Activated CD4-positive, alpha-beta T cell treated with anti-CD3 and anti-CD28 coated beads, Interleukin-2, amount 50 U/mL, for 48 hours (primary cell): ENCODE measurements at places on chromosomes 11 and 22.
A peak's percentile ranks its signal among the peaks of the same experiment; 100 is the strongest.

DNA sequence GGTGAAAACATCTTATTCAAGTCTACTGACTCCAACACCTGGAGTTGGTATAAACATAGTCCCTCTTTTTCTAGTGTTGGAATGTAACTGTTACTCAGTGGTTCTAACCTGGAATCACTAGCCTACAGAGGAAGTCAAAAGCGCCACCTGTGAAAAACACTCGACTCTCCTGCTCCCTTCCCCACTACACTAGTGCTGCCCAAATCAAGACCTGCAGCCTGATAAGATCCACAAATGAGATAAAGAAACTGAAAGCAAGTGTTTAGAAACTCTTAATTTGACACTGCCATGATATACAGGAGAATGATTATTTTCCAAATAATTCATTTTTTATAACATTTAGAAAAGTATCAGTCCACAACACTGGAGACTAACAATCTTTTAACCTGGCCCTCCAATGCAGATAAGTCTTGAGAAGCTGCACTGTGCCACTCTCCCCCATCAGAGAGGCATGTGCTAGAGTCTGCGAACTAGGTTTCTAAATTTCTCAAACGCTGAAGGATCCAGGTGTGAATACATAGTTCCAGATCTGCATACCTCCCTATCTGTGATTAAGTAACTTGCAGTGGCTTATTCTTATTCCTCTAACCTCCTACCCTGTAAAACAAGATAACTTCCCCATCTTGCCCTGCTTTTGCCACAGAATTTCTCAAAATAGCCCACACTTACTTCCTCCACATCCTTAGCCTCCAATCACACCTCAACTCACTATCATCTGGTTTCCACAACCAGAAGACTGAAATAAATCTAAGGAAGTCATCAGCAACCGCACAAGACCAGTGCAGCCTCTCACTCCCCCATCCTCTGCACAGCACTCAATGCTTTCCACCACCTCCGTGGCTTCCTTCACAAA lies 88.1 kb downstream of the RRAS2 start:
- DNase-seq, result peak; percentile 10

DNA sequence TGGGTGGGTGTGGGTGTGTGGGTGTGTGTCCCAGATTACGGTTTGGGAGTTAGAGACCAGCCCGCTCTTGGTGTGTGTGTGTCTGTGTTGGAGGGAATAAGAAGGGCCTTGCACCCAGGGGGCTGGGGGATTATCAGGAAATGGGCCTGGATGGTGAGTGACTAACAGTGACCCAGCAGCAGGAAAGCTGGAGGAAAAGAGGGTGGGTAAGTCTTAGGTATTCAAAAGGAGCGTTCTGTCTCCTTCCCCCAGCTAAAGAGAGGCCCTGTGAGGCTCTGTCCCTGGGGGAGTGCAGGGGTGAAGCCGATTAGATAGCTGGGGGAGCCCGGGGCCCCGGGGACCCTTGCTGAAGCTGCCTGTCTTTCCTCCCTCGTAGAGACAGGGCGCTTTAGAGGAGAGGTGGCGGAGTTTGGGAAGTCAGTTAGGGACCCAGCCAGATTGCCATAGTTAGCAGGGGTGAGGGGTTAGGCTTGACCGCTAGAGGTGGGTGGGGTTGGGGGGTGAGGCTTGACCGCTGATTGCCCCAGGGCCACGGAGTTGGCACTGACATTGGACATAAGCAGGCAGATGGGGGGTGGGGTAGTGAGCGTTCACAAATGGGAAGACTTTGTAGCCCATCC lies 1.5 kb downstream of the OAF start:
- DNase-seq, result no peak

DNA sequence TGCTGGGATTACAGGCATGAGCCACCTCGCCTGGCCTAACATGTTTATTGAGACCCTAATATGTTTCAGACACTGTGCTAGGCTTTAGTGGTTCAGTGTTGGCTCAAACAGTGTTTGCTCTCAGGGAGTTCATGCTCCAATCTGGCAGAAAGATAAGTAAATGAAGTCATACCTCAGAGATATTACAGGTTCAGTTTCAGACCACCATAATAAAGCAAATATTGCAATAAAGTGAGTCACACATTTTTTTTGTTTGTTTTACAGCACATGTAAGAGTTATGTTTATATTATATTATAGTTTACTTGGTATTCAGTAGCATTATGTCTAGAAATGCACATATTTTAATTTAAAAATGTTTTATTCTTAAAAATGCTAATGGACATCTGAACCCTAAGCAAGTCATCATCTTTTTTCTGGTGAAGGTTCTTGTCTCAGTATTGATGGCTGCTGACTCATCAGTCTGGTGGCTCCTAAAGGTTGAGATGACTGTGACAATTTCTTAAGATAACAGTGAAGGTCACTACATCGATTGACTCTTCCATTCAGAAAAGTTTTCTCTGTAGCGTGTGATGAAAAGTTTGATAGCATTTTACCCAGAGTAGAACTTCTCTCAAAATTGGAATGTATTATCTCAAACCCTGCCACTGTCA lies 243.0 kb upstream of the ANO5 start:
- DNase-seq, result no peak

- no peak for DNase-seq
Observed at GRCh38 chr11:105622016-105622415, 12.1 kb downstream of the GRIA4 start.

GRCh38 chr11:2569731-2570210 lies 125.0 kb downstream of the KCNQ1 start:
- DNase-seq, result no peak

GRCh38 chr11:1235306-1235900 lies 12.5 kb downstream of the MUC5B start:
- DNase-seq, result no peak

GRCh38 chr11:34799848-34800247 lies 116.3 kb downstream of the APIP start:
- no peak for DNase-seq

DNA sequence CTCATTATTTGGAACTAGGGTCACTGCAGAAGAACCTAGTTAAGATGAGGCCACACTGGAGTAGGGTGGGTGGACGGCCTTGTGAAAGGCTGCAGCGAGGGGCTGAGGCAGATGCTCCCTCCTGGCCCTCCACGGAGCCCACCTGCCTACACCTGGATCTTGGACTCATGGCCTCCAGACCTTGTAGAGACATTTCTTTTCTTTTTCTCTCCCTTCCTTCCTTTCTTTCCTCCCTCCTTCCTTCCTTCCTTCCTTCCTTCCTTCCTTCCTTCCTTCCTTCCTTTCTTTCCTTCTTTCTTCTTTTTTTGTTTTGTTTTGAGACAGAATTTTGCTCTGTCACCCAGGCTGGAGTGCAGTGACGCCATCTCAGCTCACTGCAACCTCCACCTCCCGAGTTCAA lies 26.6 kb downstream of the DUSP8 start:
- DNase-seq, result no peak

DNA sequence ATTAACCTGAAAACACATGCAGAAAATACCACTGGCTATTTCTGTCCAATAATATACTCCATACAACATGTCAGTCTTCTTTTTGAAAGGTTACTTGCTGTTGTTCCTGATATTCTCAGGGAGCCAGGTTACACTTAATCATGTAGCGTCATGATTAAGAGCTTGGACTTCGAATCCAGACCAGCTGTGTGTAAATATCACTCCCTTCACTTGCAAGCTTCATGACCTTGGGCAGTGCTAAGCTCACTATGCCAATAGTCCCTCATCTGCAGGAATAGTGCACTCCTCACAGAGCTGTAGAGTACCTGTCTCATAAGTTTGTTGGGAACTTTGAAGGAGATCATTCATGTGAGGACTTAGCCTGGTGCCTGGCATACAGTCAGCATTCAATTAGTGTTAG lies 1.9 kb downstream of the HTR3B start:
- DNase-seq, result no peak

DNA sequence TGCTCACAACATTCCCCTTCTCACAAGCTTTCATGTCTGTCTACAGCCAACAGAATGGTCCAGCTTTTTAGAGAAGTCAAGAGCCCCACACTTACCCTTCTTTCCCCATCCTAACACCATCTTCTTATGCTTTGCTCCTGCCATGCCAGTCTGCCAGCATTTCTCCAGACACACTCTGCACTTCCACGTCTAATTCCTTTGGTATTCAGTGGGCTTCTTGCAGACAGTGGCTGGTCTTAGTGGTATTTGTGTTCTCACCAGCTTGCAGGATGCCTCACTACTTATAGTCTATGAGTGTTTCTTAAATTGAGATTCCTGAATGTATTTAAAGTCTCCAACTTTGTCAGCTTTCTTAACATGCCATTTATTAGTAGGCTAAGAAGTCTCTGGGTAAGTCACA lies 154.4 kb downstream of the BBOX1 start:
- no peak for DNase-seq

DNA sequence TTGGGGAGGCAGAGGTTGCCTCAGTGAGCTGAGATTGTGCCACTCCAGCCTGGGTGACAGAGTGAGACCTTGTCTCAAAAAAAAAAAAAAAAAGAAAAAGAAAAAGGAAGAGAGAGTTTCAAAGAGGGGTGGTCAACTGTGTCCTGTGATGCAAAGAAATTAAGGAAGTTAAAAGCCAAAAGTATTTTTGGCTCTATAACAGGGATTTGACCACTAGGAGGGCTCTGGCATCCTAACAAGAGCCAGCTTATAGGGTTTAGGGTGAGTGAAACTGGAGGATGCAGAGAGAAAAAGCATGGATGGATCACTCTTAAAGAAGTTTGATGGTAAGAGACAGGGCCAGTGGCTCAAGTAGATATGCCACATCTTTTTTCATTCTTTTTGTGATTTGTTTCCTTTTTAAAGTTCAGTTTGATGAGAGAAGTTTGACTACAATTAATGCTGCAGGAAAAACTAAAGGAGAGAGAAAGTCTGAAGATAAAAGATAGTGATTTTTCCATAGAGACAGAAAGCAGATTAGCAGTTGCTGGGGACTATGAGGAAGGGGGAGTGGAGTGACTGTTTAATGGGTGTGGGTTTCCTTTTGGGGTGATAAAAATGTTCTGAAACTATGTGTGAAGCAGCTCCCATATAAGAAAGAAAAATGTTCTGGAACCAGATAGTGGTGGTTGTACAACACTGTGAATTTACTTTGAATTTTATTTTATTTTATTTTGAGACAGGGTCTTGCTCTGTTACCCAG lies 11.1 kb upstream of the MICAL2 start:
- DNase-seq, result no peak

- no peak for DNase-seq
Observed at GRCh38 chr11:134032043-134032442, 36.8 kb upstream of the JAM3 start.

DNA sequence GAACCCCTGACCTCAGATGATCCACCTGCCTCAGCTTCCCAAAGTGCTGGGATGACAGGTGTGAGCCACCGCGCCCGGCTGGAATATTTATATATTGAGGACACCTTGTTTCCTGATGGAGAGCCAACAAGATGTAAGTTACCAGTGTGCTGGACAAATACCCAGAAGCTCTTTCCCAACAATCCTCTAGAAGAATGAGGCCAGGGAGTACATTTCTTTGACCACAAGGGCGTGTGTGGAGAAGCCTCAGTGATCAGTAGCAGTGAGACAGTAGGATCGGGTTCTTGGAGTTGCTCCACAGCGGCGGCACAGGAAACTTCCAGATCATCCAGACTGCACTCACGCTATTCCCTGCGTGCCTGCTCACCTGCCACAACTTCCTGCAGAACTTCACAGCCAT lies 10.3 kb upstream of the POLA2 start:
- DNase-seq, result no peak

DNA sequence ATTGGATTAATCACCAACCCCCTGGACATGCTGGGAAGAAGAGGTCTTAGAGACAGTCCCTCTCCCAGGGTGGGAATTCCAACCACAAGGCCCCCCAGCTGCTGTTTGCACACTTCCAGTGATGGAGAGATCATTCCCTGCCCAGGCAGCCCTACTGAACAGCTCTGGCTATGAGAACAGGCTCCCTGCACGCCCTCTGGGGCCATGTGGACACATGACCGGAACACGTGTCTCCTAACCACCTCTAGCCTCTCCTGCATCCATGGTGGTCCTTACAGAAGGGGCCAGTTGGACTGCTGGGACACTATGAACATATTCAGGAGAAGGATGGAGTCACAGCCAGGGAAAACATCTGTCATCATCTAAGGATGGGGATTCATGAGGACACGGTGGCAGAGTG lies 196.2 kb downstream of the MN1 start:
- DNase-seq, result no peak

DNA sequence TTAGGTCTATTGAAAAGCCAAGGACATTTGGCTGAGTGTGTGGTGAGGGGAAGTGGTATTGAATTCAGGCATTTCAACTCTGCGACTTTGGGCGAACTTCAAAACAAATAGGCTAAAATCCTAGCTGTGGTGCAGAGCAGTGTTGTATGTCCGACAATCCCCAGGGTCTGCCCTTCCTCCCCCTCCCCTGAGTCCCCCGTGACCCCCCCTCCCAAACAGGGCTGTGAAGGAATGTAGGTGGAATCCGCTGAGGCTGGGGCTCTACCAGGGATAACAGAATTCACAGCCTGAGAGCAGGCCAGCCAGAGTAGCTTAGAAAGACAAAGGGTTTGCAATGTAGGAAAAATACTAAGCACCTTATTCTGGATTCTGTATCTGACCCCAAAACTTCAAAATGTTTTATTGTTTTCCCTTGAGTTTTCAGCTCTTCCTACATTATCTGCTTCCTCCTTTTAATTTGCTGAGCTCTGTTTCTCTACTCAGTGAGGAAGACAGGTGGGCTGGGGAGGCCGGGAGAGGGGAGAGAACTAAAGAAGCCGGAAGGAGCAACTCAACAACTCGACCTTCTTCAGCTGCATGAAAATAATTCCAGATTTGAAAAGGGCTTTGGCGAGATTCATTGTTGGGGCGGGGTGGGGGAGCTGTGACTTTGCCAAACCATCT lies 315.2 kb downstream of the BLID start:
- no peak for DNase-seq

- no peak for DNase-seq
Observed at GRCh38 chr11:11808992-11809615, 32.7 kb upstream of the USP47 start.

DNA sequence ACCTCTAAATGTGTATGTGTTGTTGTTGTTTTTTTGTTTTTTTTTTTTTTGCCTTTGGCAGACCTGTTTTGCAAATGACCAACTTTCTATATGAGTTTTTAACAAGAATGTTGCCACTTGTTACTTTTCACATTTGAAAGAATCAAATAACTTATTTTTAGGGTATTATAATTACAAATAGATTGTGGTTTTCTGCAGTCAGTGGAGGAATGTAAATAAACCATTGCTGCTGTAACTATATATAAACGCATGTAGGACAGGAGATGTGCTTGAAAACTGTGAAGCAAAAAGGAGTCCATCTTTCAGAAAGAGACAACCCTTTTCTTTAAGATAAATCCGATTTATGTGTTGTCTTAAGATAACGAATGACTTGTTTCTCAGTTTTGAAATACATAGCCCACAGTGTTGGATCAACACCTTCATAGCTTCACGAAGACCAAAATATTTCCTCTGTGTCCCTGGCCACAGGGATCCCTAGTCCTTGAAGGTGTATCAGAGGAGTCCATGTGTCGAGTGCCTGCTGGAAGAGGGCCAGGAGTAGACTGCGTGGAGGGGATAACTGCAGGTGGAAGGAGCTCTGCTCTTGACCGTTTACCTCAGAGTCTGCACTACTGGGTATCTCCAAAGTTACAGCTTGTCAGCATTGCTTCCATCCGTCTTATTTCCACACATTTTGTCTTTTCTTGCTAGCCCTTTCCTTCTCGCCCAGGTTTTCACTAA lies 24.7 kb downstream of the TNRC6B start:
- DNase-seq, result no peak
